ENCODE measurements at places on chromosomes 5 and 9.

DNA sequence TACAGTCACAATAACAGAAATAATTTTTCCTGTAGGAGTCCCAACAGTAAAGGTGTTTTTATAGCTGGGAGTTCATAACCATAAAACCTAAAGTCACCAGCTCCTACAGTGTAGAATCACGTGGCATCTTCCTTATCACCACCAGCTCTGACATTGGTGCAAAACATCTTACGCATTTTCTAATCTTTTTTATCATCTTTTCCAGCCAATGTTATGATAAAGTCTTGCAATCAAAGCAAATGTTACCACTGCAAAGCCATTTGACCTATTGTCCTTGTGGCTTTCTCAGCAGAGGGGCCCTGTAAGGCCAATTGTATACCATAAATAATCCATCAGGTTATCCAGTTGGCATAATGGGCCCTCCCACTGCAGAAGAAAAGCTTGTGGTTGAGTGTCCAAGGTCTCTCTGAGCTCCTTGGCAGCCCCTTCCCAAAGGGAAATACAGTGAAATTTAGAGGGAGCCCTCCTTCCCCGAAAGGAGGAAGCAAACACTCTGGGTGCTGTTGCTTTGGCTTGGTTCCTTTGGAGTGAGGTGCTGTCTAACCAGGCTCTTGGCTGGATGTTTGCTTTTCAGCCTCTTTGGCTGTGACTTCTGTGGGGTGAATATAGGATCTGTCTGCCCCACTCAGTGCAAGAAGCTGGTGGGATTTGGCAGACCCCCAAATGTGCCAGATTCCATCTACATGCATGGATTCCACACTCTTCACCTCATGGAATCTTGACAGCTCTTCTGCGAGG lies 29.3 kb upstream of the CPEB4 start:
- no peak for DNase-seq

GRCh38 chr9:135214054-135214640 lies 126.7 kb downstream of the OLFM1 start:
- DNase-seq = no peak

GRCh38 chr5:54049963-54050362 lies 260.4 kb downstream of the ARL15 start:
- DNase-seq = no peak

DNA sequence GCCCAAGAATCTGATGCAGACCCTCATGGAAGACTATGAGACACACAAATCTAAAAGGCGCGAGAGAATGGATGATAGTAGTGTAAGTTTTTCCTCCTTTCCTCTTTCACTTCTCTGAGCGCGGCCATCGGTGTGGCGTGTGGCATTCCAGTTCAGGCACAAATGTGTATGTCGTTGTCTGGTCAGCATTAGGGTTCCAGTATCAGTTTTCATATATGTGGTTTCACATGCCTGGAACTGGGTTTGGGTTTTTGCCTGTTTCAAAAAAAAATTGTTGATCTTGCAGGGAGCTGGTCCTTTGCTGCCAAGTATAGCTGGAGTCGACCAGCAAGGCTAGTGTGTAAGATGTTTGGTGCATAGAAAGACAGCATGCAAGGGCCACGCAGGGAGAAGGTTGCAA lies 51.5 kb downstream of the C9orf152 start:
- no peak for DNase-seq

DNA sequence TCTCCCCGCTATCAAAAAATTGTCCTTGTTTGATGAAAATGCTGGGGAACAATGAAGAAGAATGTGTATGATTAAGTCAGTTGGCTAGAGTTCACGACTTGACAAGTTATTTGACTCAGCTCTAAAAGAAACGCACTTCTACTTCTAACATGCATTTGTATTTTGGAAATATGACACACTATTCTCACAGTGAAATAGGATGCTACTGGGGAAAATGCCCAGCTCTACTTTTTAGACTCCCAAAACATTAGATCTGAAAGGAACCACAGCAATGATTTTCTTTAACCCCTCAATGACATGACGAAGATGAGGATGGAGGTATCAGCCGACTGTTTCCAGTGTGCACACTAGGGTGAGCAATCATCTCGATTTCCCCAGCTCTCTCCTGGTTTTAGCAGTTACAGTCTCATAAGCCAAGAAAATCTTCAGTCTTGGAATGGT lies 83.6 kb upstream of the PCSK1 start:
- no peak for DNase-seq

GRCh38 chr5:146006470-146007190 lies 70.3 kb downstream of the SH3RF2 start:
- no peak for DNase-seq
